ENCODE measurements at places on chromosomes 7 and 10.

DNA sequence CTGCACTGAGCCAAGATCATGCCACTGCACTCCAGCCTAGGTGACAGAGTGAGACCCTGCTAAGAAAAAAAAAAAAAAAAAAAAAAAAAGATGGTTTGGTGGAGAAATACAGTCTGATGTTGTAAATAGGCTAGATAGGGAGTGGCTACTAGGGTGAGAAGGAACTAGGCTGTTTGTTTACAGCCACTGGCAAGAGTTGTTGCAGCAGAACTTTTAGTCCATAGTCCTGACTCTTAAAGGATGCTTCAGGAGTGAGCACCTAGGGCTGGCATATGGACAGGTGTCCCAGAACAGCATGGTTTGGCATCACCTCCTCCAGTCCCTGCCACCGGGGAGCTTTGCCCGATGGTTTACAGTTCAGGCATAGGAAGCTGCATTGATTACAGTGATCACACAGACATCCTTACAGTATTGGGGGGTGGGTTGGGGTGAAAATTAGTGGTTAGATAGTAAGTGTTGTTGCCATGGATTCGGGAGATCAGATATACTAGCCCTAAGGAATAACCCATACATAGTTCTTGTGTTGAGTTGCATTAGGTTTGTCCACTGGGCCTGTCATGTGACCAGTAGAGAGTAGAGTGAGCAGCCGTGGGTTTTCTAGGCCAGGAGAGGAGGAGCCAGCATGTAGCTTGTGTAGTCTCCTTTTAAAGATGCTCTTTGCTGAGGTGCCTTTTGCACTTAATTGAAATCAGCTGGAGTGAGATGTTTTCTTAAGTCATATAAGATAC lies 35.9 kb downstream of the ZRANB1 start:
- ATAC-seq: peak; percentile 64

- no peak for ATAC-seq
These were observed 5.8 kb downstream of the USP54 start for GRCh38 chr10:73585327-73585726.

GRCh38 chr10:102409604-102410428 lies 8.8 kb downstream of the PSD start:
- peak; percentile 3 for ATAC-seq

GRCh38 chr7:36066343-36066664 lies 86.8 kb upstream of the EEPD1 start:
- ATAC-seq: no peak

DNA sequence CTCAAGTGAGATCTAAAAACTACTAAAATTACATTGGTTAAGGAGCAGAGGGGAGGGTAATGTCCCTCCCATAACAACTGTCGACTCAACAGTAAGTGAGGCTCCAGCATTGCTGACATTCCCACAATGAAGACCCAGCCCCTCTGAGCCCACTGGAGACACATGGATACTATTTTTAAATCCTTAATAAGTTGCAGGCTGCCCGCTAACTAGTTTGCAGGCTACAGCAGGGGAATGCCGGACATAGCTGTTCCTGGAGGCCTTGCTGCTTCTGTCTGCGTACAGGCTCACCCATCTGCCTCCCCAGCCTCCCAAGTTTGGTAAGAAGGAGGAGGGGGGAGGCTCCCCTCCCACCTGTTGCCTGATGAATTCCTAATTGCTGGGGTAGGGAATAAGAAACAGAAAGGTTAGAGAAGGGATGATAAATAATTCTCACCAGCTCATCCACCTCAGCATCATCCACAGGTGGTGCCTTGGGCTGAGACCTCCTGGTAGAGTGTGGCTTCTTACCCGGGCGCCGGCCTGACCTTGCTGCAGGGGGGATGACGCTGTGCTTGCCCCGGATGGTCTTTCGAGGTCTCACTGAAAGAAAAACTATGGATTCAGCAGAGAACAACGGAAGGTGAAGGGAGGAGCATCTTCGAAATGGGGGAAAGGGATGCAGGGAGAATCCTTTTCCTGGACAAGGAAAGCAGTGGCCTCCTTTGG lies 10.1 kb downstream of the FZD9 start:
- no peak for ATAC-seq

- no peak for ATAC-seq
These were observed 13.3 kb downstream of the COPG2 start for GRCh38 chr7:130655286-130655685.

GRCh38 chr7:45122975-45123860 lies 11.7 kb upstream of the TBRG4 start:
- no peak for ATAC-seq

DNA sequence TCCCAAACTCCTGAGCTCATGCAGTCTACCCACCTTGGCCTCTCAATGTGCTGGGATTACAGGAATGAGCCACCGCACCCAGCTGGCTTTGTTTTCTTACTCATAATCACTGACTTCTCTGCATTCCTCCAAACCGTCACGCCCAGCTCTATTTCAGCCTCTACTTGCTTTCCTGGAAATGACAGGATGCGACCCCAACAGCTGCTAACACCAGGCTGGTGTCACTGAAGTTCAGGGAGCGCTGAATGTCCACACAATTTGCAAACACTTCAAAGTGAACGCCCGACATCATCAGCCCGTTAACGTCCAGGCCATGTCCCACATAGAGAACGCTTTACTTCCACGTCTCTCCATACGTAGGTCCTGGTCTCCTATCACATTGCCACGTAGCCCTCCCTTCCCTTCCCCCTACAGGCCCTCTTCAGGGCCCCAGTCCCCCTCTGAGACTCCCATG lies 12.8 kb upstream of the PROSER2 start:
- ATAC-seq: peak; percentile 89

GRCh38 chr7:149415391-149416071 lies 45.3 kb downstream of the ZNF777 start:
- ATAC-seq: no peak

GRCh38 chr10:11610826-11611247 lies 613 bp downstream of the USP6NL start:
- ATAC-seq: no peak

DNA sequence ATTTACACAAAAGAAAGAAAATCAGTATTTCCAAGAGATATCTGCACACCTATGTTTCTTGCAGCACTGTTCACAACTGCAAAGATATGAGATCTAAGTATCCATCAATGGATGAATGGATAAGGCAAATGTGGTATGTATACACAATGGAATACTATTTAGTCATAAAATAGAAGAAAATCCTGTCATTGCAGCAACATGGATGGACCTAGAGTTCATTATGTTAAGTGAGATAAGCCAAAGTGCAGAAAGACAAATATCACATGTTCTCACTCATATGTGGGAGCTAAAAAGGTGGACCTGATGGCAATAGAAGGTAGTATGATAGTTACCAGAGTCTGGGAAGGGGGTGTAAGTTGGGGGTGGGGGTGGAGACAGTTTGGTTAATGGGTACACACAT lies 1171.6 kb downstream of the SORCS1 start:
- ATAC-seq: no peak

DNA sequence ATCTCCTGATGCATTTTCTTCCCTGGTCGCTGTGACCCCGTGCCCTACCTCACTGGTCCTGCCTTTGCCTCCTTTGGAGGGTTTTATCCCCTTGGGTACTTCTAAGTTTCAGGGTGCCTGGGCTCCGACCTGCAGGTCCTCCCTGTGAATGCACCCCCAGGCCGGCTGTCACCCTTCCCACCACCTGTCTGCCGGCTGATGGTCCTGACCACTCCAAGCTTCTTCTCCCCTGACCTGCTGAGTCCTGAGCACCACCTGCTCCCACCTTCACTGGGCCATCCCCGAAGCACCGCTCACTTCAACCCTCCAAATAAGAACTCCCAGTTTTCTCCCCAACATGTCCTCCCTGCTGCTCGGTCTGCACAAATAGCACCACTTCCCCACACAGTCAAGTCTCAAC lies 33.4 kb downstream of the TNS3 start:
- ATAC-seq: no peak

DNA sequence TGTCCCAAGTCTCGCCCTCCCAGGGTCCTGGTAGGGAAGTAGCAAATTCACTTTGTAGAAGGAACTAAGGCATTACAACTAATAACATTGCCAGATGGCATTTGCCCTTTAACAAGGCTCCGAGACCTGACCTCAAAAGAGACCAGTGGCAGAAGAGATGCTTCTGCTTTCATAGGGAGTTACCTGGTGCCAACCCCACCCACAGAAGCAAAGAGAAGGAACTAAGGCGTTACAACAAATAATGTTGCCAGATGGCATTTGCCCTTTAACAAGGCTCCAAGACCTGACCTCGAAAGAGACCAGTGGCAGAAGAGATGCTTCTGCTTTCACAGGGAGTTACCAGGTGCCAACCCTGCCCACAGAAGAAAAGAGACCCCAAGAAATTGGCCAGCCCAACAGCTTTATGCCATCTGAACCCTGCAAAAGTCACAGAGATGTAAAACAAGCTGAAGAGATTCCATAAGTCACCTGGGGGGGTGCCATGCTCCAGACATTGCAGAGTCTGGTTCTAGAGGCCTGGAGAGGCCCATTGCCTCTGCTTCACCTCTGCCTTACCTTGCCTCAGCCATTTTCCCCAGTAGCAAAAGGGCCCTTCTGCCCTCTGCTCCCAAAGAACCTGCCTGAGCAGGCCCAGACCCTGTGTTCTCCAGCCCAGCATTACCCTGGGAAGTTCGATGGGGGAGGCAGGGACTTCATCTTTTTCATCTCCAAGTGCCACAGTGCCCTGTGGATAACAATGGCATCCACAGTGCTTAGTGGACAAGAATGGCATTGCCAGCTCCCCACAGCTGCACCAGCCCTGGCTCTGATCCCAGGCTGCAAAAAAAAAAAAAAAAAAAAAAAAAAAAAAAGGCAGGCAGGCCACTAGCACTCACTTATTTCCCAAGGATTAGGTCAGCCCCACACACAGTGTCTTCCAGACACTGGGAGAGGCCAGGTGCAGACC lies 179.5 kb upstream of the PLXNA4 start:
- ATAC-seq: no peak

- no peak for ATAC-seq
These were observed 3.9 kb downstream of the SFRP4 start for GRCh38 chr7:37912756-37913155.

GRCh38 chr10:69086001-69086509 lies 1.8 kb upstream of the SRGN start:
- peak; percentile 98 for ATAC-seq

GRCh38 chr10:21173802-21174714 lies 276.9 kb upstream of the NEBL start:
- ATAC-seq: peak; percentile 81

DNA sequence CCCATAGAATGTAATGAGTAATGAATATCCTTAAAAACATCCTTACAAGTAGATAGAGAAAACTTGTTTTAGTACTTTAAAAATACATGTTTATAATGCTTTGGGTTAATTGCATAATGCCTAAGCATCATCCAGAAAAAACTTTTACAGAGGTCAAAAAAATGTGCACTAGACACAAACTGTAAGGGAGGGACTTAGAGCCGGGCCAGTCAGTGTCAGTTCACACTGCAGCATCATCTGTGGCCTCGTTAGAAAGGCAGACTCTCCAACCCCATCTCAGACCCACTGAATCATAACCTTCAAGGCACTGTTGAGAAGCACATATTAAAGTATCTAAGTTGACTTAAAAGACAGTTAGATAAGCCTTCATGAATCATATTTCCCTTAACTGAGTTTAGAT lies 230.1 kb upstream of the PRPS1L1 start:
- ATAC-seq: peak; percentile 53

- no peak for ATAC-seq
These were observed 108.4 kb upstream of the NPY start for GRCh38 chr7:24175603-24176002.

DNA sequence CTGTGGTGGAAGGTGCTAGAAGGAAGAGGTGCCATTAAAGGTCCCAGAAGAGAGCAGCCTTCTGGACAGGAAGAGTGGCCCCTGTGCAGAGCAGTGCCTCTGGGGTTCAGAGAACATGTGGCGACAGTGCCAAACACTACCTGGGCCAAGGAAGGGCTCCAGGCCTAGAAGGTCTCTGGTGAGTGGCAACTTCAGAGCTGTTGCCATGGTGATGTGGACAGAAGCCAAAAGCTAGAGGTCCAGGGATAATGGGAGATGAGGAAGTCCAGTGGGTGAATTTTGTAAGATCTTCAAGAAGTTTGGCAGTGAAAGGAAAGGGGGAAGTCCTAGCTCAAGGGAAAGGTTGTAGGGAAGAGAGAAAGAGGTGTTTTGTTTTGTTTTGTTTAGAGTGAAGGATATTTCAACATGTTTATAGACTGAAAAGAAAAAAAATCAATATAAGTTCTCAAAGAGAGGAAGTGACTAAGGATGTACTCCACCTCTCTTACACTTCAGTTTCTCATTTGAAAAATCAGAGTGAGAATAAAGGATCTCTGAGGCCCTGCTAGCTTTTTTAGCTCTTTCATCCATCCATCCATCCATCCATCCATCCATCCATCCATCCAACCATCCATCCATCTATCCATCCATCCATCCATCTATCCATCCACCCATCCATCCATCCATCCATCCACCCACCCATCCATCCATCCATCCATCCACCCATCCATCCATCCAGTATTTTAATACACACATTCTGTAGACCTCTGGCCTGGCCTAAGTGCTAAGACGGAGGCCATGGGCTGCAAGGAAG lies 77.1 kb upstream of the DUSP5 start:
- no peak for ATAC-seq

DNA sequence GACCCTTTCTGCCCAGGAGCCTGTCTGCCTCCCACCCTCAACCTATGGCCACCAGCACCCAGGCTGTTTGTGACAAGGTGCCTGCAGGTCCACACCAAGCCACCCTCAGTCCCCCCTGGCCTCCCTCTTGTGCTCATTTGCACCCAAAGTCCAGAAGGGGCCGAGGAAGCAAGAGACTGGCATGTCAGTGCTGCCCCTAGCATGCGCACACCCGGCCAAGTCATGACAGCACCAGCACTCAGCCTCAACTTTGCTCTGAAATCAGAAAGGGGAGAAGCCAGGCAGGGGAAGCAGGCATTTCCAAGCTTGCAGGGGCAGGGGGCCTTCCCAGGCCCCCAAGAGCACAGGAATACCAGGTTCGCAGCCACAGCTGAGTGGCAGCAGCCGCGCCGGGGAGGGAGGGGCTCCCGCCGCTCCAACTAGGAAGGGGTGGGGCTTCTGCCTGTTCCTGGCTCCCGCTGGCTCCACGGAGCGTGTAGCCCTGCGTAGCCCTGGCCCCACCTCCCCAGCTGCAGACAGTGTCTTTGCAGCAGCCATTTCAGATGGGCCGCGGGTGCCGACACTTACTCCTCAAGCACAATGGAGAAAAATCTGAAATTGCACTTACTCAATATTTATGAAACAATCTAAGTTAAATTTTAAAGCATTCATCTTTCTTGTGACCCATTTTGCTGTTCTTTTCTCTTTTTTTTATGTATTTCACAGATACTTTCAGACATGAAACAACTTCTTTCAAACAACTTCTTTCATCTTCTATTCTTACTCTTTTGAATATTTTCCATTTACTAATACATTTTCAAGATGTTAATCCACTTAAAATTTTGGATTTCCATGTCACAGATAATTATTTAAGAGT lies 54.9 kb upstream of the ABCB5 start:
- ATAC-seq: no peak

GRCh38 chr10:48944171-48944570 lies 4.5 kb upstream of the LRRC18 start:
- no peak for ATAC-seq

DNA sequence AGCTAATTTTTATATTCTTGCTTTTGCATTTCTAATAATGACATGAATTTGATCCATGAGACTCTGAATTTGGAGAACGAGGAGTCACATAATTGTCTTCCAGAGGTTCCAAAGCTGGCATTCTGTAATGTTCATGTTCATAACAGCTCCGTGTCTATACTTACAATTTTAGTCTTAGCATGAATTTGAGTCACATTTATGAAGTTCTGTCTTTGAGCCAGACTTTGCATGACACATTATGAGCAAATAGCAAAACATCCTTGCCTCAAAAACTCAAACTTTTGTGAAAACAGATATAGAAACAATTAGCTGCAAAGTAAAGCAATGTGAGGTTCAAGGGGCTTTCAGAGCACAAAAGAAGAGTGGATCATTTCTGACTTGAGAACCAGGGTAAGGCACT lies 44.5 kb upstream of the CAV2 start:
- ATAC-seq: no peak

Data from motor neuron (in vitro differentiated cells).